ENCODE measurements at places on chromosomes 2 and 18. TPM values are rescaled to one million over a fixed set of nuclear protein-coding genes. Genes with fewer than 3 reads are reported as not detected.

Gene SIX3
- not detected for total RNA-seq

Gene PLEKHH2
- total RNA-seq: 51.9 TPM

Gene SERPINB3
- not detected for total RNA-seq

- H3K4me3 ChIP-seq: no peak overlapping the region
- H3K4me1 ChIP-seq: no peaks in the 10 kb centered on the region
- DNase-seq: no peak
- H3K36me3 ChIP-seq: no peaks in the 10 kb centered on the region
- no peak overlapping the region for H3K27ac ChIP-seq
These were observed 174.3 kb downstream of the ZNF521 start for GRCh38 chr18:25177631-25178030.

Gene STPG4
- total RNA-seq: not detected

DNA sequence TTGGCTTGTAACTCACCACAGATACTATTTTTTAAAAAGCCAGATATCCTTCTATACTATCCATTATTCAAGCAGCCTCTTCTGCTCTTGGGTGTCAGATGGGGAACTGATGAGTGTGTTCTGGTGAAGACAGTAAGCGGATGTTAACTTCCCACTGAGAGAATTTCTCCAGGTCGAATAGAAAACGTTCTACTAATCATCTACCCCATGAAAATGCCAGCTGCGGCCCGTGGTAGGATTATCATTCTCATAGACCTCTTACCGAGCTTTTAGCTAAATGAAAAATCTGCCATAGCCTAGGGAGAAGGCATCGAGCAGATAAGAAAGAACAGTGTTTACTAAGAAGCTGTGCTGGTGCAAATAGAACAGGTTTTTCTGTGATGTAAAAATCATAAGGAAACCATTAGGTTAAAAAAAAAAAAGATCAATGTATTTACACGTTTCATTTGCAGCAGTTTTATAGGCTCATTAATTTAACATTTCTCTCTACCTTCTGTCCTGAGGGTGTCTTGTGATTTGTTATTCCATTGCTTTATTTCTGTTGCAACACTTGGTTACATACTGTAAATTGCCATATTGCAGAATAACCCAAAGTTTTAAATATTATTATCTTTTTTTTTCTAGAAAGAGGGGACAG is 1521.5 kb upstream of the ZEB2 start:
- no peak overlapping the region for H3K4me3 ChIP-seq
- H3K27me3 ChIP-seq: no peaks in the 10 kb centered on the region
- DNase-seq: no peak
- no peaks in the 10 kb centered on the region for H3K4me1 ChIP-seq
- H3K27ac ChIP-seq: no peak overlapping the region
- no peaks in the 10 kb centered on the region for H3K36me3 ChIP-seq

- DNase-seq: no peak
- H3K36me3 ChIP-seq: no peaks in the 10 kb centered on the region
- H3K4me1 ChIP-seq: no peaks in the 10 kb centered on the region
- H3K27me3 ChIP-seq: no peaks in the 10 kb centered on the region
- no peak overlapping the region for H3K27ac ChIP-seq
These were observed 197.0 kb downstream of the CPS1 start for GRCh38 chr2:210753386-210753785.

DNA sequence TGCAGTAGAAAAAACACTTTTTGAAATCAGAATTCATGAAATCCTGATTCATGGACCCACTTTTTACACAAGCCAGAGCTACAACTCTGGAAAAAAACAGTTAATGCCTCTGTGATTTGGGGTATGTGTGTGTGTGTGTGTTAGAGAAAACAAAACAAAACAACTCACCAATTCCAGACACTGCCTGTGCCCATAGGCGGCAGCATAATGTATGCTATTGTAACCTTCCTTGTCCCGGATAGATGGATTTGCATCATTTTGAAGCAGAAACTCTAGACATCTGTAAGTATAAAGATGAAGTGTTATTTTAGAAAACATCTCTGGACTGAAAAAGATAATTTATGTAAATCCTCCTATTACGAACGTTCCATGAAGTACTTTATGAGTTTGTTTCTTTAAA is 152.0 kb upstream of the PGAP1 start:
- DNase-seq: no peak
- H3K36me3 ChIP-seq: no peaks in the 10 kb centered on the region
- H3K27ac ChIP-seq: no peak overlapping the region
- no peak overlapping the region for H3K4me3 ChIP-seq

- H3K27ac ChIP-seq: no peak overlapping the region
- H3K36me3 ChIP-seq: no peaks in the 10 kb centered on the region
- no peak overlapping the region for H3K4me3 ChIP-seq
- H3K4me1 ChIP-seq: peaks cover 18% of the 10 kb centered on the region
These were observed 3.2 kb downstream of the PIGN start for GRCh38 chr18:62183578-62184195.

Gene TNP1
- total RNA-seq: not detected

Gene CPS1
- 2.2 TPM for total RNA-seq

GRCh38 chr2:168371273-168372019 is 84.6 kb upstream of the CERS6 start:
- no peak overlapping the region for H3K4me3 ChIP-seq
- H3K4me1 ChIP-seq: no peaks in the 10 kb centered on the region

Gene FEV
- total RNA-seq: not detected

DNA sequence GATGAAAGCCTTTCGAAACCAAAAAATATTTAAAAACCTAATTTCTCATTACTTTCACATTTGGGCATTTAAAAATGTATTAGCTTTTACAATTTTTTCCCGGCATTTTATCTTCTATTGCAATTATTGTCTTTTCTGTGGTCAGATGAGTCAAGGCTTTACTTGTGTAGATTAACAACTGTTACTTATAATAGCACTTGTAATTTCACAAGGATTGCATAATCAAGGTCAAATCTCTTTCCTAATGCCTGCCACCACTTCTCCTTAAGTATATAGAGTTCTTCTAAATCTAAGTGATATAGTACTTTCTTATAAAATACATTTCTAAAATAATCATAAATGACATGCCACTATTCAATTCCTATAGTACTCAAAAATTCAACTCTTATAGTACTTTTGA is 67.2 kb downstream of the SLC8A1 start:
- no peak for DNase-seq
- H3K27ac ChIP-seq: no peak overlapping the region
- no peak overlapping the region for H3K4me3 ChIP-seq
- H3K4me1 ChIP-seq: no peaks in the 10 kb centered on the region

DNA sequence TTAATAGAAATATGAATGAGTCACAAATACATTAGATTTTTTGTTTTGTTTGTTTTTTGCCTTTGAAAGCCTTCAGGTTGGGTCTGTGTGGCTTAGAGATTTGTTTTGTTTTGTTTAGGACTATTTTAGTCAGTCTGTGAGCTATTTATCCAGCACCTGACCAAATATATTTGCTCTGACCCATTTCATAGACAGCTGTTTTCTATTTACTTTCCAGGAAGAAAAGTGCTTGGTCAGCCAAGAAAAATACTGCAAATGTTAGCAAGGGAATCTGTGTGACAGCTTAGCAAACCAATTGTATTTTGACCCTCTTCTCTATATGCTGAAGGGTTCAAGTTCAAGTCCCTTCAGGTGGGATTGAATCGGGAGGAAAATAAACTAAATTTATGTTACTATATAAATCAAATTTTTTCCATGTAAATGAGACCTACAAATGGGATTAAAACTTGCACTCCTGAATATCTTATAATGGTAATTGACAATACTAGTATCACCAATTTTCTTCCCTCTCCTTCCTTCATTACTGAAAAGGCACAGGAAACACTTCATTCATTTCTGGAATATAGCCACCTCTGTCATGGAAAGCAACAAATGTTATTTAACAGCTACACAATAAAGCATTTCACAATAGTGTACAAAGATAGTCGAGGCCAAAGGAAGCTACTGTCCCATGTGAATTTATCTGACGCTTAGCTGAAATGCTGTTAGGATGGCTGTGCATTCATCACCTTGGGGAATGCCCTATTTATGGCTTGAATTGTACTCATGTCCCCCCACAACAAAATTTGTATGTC is 23.1 kb upstream of the KLF7 start:
- H3K4me3 ChIP-seq: no peak overlapping the region
- DNase-seq: no peak
- H3K36me3 ChIP-seq: no peaks in the 10 kb centered on the region
- H3K27me3 ChIP-seq: no peaks in the 10 kb centered on the region

- H3K36me3 ChIP-seq: no peaks in the 10 kb centered on the region
- H3K4me3 ChIP-seq: no peak overlapping the region
- H3K4me1 ChIP-seq: no peaks in the 10 kb centered on the region
These were observed 104.5 kb upstream of the CELF4 start for GRCh38 chr18:37669991-37670534.

- peaks cover 7% of the 10 kb centered on the region for H3K4me1 ChIP-seq
- H3K27ac ChIP-seq: no peak overlapping the region
- DNase-seq: no peak
- H3K4me3 ChIP-seq: no peak overlapping the region
- no peaks in the 10 kb centered on the region for H3K27me3 ChIP-seq
- H3K36me3 ChIP-seq: no peaks in the 10 kb centered on the region
These were observed 157.2 kb downstream of the MIB1 start for GRCh38 chr18:21897811-21898210.

DNA sequence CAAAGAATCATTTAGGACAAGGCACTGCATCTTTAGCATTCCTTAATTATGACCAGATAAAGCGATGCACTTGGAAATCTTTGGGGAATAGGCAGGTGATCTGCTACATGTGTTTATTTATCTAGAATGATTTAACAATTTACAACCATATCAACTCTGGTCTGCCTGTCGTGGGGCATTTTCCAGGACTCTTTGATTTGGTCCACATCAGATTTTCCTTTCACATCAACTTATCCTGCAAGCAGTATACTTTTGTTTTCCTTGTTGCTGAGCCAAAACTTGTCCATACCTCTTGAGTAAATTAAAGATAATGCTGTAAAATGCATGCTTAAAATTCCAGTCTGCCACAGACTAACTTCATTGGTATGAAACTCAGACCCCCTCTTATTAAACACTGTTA is 312.4 kb upstream of the TCF4 start:
- H3K27me3 ChIP-seq: no peaks in the 10 kb centered on the region
- no peak overlapping the region for H3K27ac ChIP-seq
- H3K36me3 ChIP-seq: no peaks in the 10 kb centered on the region
- no peak for DNase-seq
- no peaks in the 10 kb centered on the region for H3K4me1 ChIP-seq

DNA sequence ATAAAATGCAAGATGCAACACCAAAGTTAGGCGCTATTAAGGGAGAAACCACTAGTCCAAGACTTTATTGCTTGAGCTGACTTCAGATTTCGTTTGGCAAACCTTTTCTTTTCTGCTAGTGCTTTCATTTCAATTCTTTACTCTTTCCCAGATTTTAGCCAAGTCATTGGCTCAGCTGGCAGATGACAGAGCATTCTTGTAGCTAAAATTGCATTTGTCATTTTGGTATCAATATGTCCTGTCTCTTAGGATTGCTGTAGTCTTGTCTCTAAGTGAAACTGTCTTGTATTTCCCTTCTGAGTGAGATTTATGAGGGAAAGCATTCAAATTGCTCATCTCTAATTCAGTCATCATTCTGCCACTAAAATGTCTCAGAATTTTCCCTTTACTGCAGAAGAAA is 335.1 kb downstream of the METTL4 start:
- no peaks in the 10 kb centered on the region for H3K27me3 ChIP-seq
- H3K36me3 ChIP-seq: no peaks in the 10 kb centered on the region
- no peak overlapping the region for H3K4me3 ChIP-seq

DNA sequence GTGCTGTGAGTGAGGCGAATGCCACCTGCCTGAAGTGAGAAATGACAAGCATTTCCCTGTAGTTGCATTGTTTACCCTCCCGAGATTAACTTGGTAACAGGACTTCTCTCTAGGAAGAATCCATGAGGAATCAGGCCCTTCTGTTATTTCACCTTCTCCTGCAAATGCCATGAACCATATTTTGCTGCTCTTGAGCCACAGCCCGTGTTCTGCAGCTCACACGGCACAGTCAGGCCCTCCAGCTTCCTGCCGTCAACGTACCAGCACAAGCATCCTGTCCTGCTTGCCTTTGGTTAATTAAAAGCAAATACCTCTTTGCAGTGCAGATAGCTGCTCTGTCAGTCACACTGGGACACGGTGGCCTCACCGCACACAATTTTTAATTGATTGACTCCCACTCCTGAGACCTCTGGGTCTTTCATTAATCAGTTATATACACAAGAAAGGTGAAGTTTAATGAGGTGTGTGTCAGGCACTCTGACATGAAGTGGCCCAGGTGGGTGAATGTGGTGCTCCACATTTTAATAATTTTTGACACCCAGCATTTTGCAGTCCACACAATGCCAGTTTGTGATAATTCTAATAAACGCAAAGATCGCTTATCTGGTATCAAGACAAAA is 95.3 kb upstream of the ASB18 start:
- H3K4me3 ChIP-seq: no peak overlapping the region
- no peak overlapping the region for H3K27ac ChIP-seq
- no peaks in the 10 kb centered on the region for H3K36me3 ChIP-seq
- H3K4me1 ChIP-seq: peaks cover 15% of the 10 kb centered on the region
- DNase-seq: no peak

- no peak overlapping the region for H3K27ac ChIP-seq
- H3K4me1 ChIP-seq: no peaks in the 10 kb centered on the region
- no peak for DNase-seq
- H3K27me3 ChIP-seq: no peaks in the 10 kb centered on the region
- H3K36me3 ChIP-seq: no peaks in the 10 kb centered on the region
These were observed 73.7 kb downstream of the GREB1L start for GRCh38 chr18:21315741-21316197.

- peak; percentile 25 for DNase-seq
- no peak overlapping the region for H3K4me3 ChIP-seq
- H3K36me3 ChIP-seq: no peaks in the 10 kb centered on the region
- H3K27me3 ChIP-seq: no peaks in the 10 kb centered on the region
- peak overlapping the region; percentile 95 for H3K27ac ChIP-seq
These were observed 57.5 kb downstream of the MCFD2 start for GRCh38 chr2:46857871-46858701.

DNA sequence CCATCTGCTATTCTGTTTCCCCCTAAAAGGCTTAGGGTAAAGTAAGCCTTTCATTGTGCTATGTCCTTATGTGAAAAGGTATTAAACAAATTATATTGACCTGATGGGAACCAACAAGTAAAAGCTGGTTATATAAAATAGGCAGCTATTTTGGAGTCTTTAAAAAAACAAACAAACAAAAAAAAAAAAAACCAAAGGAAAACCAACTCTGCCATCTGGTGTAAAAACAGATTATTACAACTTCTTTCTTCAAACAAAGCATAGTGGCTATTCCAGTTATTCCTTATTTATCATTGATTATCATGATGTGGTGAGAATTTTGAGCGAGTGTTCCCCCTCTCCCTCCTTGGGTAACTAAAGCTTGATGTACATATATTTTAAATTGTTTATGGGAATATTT is 122.3 kb upstream of the FHL2 start:
- DNase-seq: no peak
- no peaks in the 10 kb centered on the region for H3K27me3 ChIP-seq
- no peaks in the 10 kb centered on the region for H3K36me3 ChIP-seq
- no peak overlapping the region for H3K4me3 ChIP-seq
- H3K27ac ChIP-seq: no peak overlapping the region

Gene CFAP210
- total RNA-seq: not detected

GRCh38 chr2:174753038-174753633 is 11.1 kb downstream of the CHRNA1 start:
- H3K27me3 ChIP-seq: no peaks in the 10 kb centered on the region
- no peaks in the 10 kb centered on the region for H3K36me3 ChIP-seq
- H3K4me1 ChIP-seq: no peaks in the 10 kb centered on the region
- no peak for DNase-seq
- no peak overlapping the region for H3K4me3 ChIP-seq
- H3K27ac ChIP-seq: no peak overlapping the region

GRCh38 chr2:129667577-129667976 is 311.9 kb upstream of the RAB6C start:
- no peaks in the 10 kb centered on the region for H3K27me3 ChIP-seq
- H3K4me3 ChIP-seq: no peak overlapping the region
- no peaks in the 10 kb centered on the region for H3K36me3 ChIP-seq
- no peak overlapping the region for H3K27ac ChIP-seq
- no peaks in the 10 kb centered on the region for H3K4me1 ChIP-seq
